Activated B cell treated with CpG ODN at 0.5 μM for 24 hours (primary cell): ENCODE measurements at places on chromosomes 11 and 22. TPM values are rescaled to one million over a fixed set of nuclear protein-coding genes. Genes with fewer than 3 reads are reported as not detected.

GRCh38 chr22:29327089-29327764 is 11.7 kb upstream of the RASL10A start:
- H3K36me3 ChIP-seq: peaks cover 50% of the 10 kb centered on the region
- DNase-seq: no peak
- no peaks in the 10 kb centered on the region for H3K27me3 ChIP-seq
- H3K4me1 ChIP-seq: no peaks in the 10 kb centered on the region
- H3K27ac ChIP-seq: no peak overlapping the region

DNA sequence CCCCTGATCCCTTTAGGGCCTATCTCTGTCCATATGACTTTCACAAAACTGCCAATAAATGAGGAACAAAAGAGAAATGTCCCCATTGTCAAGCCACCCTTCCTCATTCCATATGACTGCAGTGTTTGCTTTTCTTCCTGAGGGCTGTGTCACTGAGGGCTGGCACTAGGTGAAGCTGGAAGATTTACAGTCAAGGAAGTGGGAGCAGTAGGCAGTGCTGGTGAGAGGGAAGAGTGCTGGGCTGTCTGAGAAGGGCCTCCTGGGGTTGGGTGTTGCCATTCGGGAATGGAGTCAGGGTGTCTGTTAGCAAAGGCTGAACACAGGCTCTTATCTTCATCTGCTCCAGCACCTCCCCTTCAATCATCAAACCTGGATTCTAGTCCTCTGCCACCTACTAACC is 30.9 kb downstream of the INSC start:
- no peak for DNase-seq
- H3K27me3 ChIP-seq: no peaks in the 10 kb centered on the region
- H3K27ac ChIP-seq: no peak overlapping the region
- peaks cover 13% of the 10 kb centered on the region for H3K4me1 ChIP-seq
- no peaks in the 10 kb centered on the region for H3K36me3 ChIP-seq

DNA sequence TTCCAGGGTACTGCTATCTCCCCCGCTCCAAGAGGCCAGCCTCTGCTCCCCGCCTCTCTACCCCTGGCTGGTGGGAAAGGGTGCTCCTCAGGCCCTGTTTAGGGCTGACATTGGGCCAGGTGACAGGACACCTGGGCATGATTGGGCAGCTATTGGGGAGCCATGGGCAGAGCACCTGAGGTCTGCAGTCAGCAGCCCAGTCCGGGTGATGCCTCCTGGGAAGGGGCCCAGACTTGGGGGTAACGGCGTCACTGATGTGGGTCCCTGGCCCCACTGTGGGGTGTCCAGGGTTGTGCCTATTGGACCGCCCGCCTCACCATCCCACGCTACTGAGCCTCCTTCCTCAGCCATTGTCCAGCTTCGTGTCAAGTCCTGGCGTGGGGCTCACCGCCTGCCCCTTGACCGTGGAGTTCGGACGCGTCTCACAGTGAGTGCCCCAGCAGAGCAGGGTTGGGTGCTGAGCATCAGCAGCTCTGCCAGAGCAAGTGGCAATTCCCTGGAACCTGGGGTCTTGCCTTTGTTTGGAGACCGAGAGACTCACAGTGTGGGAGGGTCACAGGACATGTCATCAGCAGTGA is 2.8 kb upstream of the GATD1 start:
- H3K27me3 ChIP-seq: no peaks in the 10 kb centered on the region
- peaks cover 4% of the 10 kb centered on the region for H3K36me3 ChIP-seq
- peaks cover 16% of the 10 kb centered on the region for H3K4me1 ChIP-seq
- no peak overlapping the region for H3K27ac ChIP-seq
- no peak overlapping the region for H3K4me3 ChIP-seq

DNA sequence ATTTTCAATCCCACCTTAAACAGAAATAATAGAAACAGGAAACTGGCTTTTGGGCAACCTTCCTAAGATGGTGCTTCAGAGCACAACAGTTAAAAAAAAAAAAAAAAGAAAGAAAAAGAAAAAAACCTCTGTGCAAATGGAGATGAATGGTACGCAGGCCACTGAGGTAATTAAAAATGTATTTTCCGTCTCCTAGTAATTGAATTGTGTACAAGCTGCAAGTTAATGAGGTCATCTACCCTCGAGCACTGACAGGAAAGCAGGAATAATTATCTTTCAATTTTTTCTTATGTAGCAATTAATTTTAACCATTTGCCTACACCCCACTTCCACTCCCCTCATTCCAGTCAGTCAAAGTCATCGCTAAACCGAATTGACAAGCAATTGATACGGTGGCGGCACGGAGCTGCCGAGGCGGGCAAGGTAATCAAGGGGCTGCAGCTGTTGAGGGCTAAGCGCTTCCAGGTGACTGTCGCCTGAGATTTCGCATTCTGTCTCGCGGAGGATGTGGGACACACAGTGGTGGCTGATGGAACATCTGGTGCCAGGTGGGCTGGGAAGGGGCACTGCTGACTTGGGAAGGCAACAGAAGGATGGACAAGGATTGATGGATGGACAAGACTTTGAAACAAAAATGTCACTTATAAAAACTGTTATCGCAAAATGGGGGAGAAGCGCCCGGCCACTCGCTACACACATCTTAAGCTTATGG is 109.4 kb downstream of the RCN1 start:
- no peaks in the 10 kb centered on the region for H3K36me3 ChIP-seq
- DNase-seq: no peak
- no peaks in the 10 kb centered on the region for H3K4me1 ChIP-seq
- peaks cover 2% of the 10 kb centered on the region for H3K27me3 ChIP-seq
- no peak overlapping the region for H3K27ac ChIP-seq
- no peak overlapping the region for H3K4me3 ChIP-seq

GRCh38 chr22:46549971-46550641 is 12.7 kb upstream of the CELSR1 start:
- DNase-seq: no peak
- H3K4me1 ChIP-seq: peaks cover 3% of the 10 kb centered on the region
- peaks cover 48% of the 10 kb centered on the region for H3K27me3 ChIP-seq
- no peak overlapping the region for H3K27ac ChIP-seq

DNA sequence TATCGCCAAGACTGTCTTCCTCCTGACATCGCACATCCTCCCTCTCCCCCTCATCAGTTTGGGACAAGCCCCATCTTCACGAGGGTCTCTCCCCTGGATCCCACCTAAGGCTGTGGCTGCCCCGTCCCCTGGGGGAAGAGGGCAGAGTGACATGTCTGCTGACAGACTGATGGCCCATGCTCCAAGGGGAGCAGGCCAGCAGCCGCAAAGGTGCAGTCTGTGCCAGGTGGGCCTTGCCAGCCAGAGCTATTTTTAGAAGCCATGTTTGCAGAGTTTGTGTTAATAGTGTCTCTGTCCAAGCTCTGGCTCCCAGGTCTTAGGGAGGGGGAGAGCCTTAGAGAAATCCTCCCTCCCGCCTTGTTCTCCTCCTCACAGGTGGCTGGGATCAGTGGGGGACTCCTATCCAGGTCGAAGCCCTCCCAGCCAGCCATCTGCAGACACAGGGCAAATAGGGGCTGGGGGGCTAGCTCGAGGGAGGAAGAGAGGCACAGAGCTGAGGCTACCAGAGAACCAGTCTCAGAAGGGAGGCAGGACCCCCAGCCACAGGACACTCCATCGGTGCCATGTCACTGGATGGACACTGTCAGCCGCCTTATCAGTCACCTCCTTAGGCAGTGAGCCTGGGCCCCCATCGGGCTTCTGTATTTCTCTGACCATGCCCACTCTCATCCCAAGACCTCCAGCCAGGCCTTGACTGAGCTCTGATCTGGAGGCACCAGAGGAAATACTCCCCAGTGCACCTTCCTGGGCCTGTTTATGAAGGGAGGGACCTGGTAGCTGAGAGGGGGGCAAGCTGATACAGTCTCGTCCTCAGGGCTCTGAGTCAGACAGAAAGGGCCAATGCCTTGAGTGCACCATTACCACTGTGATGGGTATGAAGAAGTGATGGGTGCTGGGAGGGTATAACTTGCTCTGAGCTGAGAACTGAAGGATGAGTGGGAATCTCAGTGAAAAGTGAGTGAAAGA is 49.3 kb downstream of the CHRDL2 start:
- H3K27me3 ChIP-seq: peaks cover 25% of the 10 kb centered on the region
- H3K4me1 ChIP-seq: no peaks in the 10 kb centered on the region
- H3K36me3 ChIP-seq: no peaks in the 10 kb centered on the region
- H3K27ac ChIP-seq: no peak overlapping the region
- DNase-seq: no peak

DNA sequence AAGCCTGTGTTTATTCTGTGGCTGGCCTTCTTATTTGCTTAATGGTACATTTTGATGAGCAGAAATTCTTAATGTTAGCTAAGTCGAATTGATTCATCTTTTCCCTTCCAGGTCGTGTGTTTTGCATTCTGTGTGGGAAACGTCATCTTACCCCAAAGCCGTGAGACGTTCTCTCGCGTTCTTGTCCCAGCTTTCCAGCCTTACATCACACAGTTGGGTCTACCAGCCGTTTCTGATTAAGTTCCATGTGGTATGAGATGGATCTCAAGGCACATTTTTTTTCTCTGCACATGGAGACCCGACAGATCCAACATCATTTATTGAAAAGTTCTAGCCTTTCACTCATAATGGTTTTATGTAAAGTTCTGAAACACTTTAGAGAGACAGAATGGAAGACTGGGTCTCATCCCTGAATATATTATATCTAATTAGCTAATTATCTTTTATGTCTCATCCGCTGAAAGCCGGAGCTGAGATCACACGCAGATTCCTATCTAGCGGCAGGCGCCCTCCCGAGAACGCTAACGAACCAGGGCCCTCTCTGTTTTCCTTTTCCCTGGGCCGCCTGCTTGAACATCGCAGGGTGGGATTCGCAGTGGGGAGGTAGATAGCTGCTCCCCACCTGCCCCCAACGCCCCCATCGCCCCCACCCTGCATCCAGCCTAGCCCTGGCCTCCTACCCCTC is 1162.2 kb downstream of the BRD1 start:
- no peak overlapping the region for H3K27ac ChIP-seq
- no peaks in the 10 kb centered on the region for H3K4me1 ChIP-seq
- no peaks in the 10 kb centered on the region for H3K36me3 ChIP-seq
- no peaks in the 10 kb centered on the region for H3K27me3 ChIP-seq

GRCh38 chr11:46367244-46367915 is 14.1 kb upstream of the MDK start:
- peaks cover 10% of the 10 kb centered on the region for H3K4me1 ChIP-seq
- no peak overlapping the region for H3K4me3 ChIP-seq
- H3K27ac ChIP-seq: no peak overlapping the region
- DNase-seq: peak; percentile 62
- no peaks in the 10 kb centered on the region for H3K27me3 ChIP-seq
- peaks cover 28% of the 10 kb centered on the region for H3K36me3 ChIP-seq

DNA sequence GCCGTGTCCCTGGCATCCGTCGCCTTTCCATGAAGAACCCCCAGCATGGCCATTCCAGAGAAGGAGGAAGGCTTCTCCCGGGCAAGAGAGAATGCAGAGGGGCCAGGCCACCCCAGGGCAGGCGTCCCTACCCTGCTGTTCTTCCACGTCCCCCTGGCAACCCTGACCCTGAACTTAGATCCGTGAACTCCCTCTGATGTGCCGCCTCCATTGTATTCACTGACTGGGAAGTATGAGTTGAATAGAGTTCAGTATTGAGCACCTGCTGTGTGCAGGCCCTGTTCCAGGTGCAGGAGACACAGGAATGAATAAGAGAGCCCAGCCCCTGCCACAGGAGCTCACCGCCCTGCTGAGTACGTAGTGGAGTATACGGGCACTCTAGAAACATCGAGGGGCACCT is 29.1 kb upstream of the RELT start:
- no peak overlapping the region for H3K4me3 ChIP-seq
- H3K4me1 ChIP-seq: no peaks in the 10 kb centered on the region
- H3K27me3 ChIP-seq: peaks cover 2% of the 10 kb centered on the region
- no peaks in the 10 kb centered on the region for H3K36me3 ChIP-seq
- H3K27ac ChIP-seq: no peak overlapping the region
- no peak for DNase-seq

GRCh38 chr22:42376711-42377554 is 55.3 kb downstream of the NFAM1 start:
- no peak for DNase-seq
- peaks cover 3% of the 10 kb centered on the region for H3K4me1 ChIP-seq

- H3K27me3 ChIP-seq: no peaks in the 10 kb centered on the region
- H3K4me3 ChIP-seq: no peak overlapping the region
- peaks cover 7% of the 10 kb centered on the region for H3K4me1 ChIP-seq
- peaks cover 7% of the 10 kb centered on the region for H3K36me3 ChIP-seq
- no peak for DNase-seq
These were observed 15.3 kb downstream of the CLPB start for GRCh38 chr11:72418834-72419560.

GRCh38 chr22:40009951-40010671 is 15.4 kb downstream of the FAM83F start:
- no peaks in the 10 kb centered on the region for H3K4me1 ChIP-seq
- peaks cover 49% of the 10 kb centered on the region for H3K27me3 ChIP-seq
- DNase-seq: no peak
- H3K27ac ChIP-seq: no peak overlapping the region

- H3K4me1 ChIP-seq: peaks cover 15% of the 10 kb centered on the region
- H3K27ac ChIP-seq: peak within 1 kb of the TSS; percentile 87
- peaks cover 3% of the 10 kb centered on the region for H3K36me3 ChIP-seq
- no peak within 1 kb of the TSS for H3K4me3 ChIP-seq
- no peaks in the 10 kb centered on the region for H3K27me3 ChIP-seq
These were observed at the start of gene SPDYC for GRCh38 chr11:65170058-65170534. SPDYC (plus strand) TSS chr11:65170233; CDS start chr11:65171358, 1,125 bp downstream.

DNA sequence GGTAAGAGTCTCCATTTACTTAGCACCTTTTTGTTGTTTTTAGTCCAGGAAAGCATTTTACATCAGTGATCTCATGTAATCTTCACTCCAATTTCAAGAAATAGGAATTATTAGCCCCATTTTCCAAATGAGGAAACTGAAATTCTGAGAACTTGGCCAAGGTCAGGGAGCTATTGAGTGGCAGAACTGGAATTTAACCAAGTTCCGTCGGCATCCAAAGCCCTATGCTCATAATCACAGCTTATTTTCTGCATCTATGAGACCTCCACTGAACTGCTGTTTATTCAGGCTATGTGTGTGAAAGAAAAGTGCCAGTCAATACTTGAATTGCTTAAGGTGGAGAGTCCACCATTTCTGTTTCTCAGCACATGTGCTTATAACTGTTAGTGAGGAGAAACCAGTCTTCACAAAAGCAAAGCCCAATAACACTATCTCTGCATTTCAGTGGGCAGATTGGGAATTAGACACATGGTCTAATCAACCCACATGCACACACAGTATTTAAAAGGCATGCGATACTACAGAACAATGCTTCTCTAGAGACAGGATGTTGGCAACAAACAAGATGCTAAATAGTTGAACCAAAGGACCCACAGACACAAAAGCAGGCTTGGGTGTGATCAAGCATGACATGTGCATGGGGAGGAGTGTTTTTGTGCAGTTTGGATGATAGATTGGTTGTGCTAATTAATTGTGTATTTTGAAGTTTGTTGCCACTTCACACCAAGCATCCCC is 780.6 kb downstream of the OPCML start:
- no peak overlapping the region for H3K27ac ChIP-seq
- H3K4me3 ChIP-seq: no peak overlapping the region
- H3K36me3 ChIP-seq: no peaks in the 10 kb centered on the region
- no peaks in the 10 kb centered on the region for H3K4me1 ChIP-seq

GRCh38 chr11:6895010-6895409 is 2.7 kb upstream of the OR2D2 start:
- no peak for DNase-seq
- no peaks in the 10 kb centered on the region for H3K4me1 ChIP-seq

Gene DNAJB7
- total RNA-seq: not detected in 2 replicates

Gene CTSC
- 30.6 and 31.2 TPM in 2 replicates for total RNA-seq

Gene SYT9
- total RNA-seq: not detected in 2 replicates

Gene MS4A6E
- total RNA-seq: not detected in 2 replicates

Gene ANO1
- not detected in 2 replicates for total RNA-seq

Gene ARHGEF17
- total RNA-seq: 0.02 TPM in 1 of 2 replicates, not detected in the other
